ENCODE measurements at places on chromosomes 4 and X.

- H3K4me1 ChIP-seq = no peaks in the 10 kb centered on the region
- H3K27me3 ChIP-seq = no peaks in the 10 kb centered on the region
- no peak for DNase-seq
- H3K27ac ChIP-seq = no peak overlapping the region
Measured at GRCh38 chr4:136650541-136651277, 881.6 kb downstream of the PCDH18 start.

- H3K4me1 ChIP-seq = no peaks in the 10 kb centered on the region
- H3K27ac ChIP-seq = no peak overlapping the region
- DNase-seq = no peak
- H3K4me3 ChIP-seq = peak overlapping the region; percentile 22
- no peaks in the 10 kb centered on the region for H3K36me3 ChIP-seq
Measured at GRCh38 chr4:151031831-151032605, 16.9 kb upstream of the LRBA start.

DNA sequence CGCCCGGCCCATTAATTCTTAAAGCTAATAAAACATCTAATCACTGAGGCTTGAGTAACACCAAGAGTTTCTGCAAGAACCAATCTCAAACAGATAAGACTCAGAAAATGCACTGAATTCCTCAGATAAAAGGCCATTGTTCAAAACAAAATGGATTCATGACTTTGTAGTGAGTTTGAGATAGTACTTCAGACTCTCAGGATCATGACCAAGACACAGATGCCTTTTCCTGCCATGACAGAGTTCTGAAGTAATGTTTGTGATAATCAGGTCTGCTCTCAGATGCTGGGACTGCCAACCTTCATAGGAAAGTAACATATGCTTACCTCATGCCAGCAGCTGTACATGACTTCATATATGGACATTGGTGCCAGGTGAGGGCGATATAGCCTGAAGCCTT is 54.6 kb downstream of the NIPAL1 start:
- no peak overlapping the region for H3K4me3 ChIP-seq
- H3K4me1 ChIP-seq = no peaks in the 10 kb centered on the region
- no peak for DNase-seq

DNA sequence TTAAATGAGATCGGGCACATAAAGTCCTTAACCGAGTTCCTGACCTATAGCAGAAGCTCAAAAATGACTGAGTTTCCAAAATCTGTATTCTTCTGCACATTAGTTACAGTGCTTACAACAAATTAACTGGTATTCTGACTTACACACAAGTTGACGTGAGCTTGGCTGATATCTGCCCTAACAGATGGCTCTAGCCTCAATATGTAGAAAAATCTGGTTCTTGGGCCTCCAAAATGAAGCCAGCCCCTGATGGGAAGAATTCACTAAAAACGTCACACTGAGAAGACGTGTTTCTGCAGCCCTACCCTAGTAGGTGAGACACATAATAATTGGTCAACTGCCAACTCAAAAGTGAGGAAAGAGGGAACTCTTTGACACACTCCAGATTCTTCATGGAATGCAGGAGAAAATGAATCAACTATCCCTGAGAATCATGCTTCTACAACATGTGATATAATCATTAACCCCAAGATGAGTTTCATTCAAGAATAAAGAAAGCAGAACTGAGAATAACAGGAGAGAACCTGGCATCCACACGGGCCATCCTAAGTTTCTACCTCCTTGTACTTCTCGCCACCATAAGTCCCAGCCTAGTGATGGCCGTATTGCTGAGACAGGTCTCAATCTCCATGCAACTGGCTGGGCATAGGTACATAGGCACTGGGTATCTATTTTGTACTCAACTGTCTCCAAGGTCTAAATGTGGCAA is 8.2 kb downstream of the STX18 start:
- H3K36me3 ChIP-seq = no peaks in the 10 kb centered on the region
- H3K4me3 ChIP-seq = no peak overlapping the region
- H3K27ac ChIP-seq = no peak overlapping the region
- no peaks in the 10 kb centered on the region for H3K4me1 ChIP-seq
- DNase-seq = no peak

- H3K27ac ChIP-seq = no peak overlapping the region
- no peaks in the 10 kb centered on the region for H3K4me1 ChIP-seq
- no peaks in the 10 kb centered on the region for H3K27me3 ChIP-seq
Measured at GRCh38 chrX:22177950-22178515, 94.7 kb upstream of the CBLL2 start.

- H3K4me1 ChIP-seq = no peaks in the 10 kb centered on the region
- no peak for DNase-seq
- H3K4me3 ChIP-seq = no peak overlapping the region
- H3K27ac ChIP-seq = no peak overlapping the region
Measured at GRCh38 chr4:89158884-89159503, 47.7 kb downstream of the TIGD2 start.

- H3K4me3 ChIP-seq = no peak overlapping the region
- H3K27me3 ChIP-seq = no peaks in the 10 kb centered on the region
- H3K27ac ChIP-seq = no peak overlapping the region
- no peak for DNase-seq
Measured at GRCh38 chr4:104494185-104494584, 509 bp downstream of the CXXC4 start.

GRCh38 chr4:2265113-2266110 is 3.5 kb upstream of the MXD4 start:
- H3K27ac ChIP-seq = no peak overlapping the region
- no peak overlapping the region for H3K4me3 ChIP-seq
- no peaks in the 10 kb centered on the region for H3K36me3 ChIP-seq

DNA sequence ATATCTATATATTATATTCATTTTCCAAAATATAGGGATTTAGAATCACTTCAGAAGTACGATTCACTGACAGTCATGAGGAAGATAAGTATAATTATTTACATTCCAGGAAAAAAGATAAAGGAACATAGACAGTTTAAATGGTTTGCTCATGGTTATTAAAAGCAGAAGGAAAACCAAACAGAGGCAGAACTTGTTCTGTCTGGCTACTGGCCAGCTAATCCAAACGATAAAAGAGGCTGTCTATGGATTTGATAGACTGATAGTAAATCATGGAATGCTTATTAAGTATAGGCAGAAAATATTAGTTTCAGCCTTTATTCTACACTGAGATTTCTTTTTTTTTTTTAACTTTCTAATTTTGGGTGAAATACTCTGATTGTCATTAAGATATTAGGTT is 50.2 kb downstream of the RPGR start:
- H3K36me3 ChIP-seq = no peaks in the 10 kb centered on the region
- H3K27ac ChIP-seq = no peak overlapping the region
- H3K4me3 ChIP-seq = no peak overlapping the region
- no peaks in the 10 kb centered on the region for H3K4me1 ChIP-seq
- no peak for DNase-seq
- no peaks in the 10 kb centered on the region for H3K27me3 ChIP-seq

DNA sequence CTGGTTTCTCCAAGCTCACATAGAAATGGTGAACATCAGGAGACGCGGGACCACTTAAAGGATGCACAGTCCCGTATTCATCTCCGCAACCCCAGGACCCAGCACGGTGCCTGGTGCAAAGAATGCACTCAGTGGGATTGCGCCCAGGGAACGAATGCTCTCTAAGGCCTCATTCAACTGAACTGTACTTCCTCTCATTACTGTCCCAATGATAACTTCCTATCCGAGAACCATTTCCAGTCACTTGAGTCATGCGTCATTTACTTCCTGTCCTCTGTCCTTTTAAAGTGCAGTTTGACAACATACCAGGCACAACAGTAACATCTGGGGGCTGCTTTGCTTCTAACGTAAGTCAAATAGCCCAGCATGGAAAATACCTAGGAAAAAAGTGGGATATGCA is 75.7 kb downstream of the RBM47 start:
- H3K4me3 ChIP-seq = no peak overlapping the region
- no peak overlapping the region for H3K27ac ChIP-seq
- no peak for DNase-seq
- H3K36me3 ChIP-seq = no peaks in the 10 kb centered on the region
- no peaks in the 10 kb centered on the region for H3K27me3 ChIP-seq

GRCh38 chrX:100606753-100607152 is 22.0 kb downstream of the TNMD start:
- H3K4me1 ChIP-seq = no peaks in the 10 kb centered on the region
- no peaks in the 10 kb centered on the region for H3K36me3 ChIP-seq
- H3K27ac ChIP-seq = no peak overlapping the region
- no peak overlapping the region for H3K4me3 ChIP-seq
- DNase-seq = no peak
- no peaks in the 10 kb centered on the region for H3K27me3 ChIP-seq

- no peak overlapping the region for H3K4me3 ChIP-seq
- no peaks in the 10 kb centered on the region for H3K36me3 ChIP-seq
- DNase-seq = no peak
- no peak overlapping the region for H3K27ac ChIP-seq
Measured at GRCh38 chr4:123673971-123674370, 277.4 kb downstream of the SPRY1 start.

DNA sequence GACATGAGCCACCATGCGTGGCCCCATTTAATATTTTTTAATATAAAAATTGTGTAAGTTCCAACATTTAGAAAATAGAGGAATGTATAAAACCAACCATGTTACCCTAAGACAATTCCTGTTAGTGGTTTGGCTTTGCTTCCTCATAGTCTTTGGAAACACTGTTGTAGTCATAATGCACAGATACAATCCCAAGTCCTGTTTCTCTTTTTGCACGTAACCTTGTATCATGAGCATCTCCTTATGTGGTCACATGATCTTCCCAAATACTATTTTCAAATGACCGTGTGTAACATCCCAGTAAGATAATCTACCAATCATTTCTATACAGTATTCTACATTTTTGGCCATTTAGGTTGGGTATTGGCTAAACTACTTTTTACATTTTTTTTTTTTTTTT is 13.9 kb upstream of the RHOH start:
- H3K36me3 ChIP-seq = no peaks in the 10 kb centered on the region
- H3K27ac ChIP-seq = no peak overlapping the region
- no peaks in the 10 kb centered on the region for H3K27me3 ChIP-seq
- H3K4me1 ChIP-seq = peaks cover 3% of the 10 kb centered on the region
- H3K4me3 ChIP-seq = no peak overlapping the region

- no peak for DNase-seq
- H3K4me3 ChIP-seq = no peak overlapping the region
- no peaks in the 10 kb centered on the region for H3K27me3 ChIP-seq
Measured at GRCh38 chr4:77859256-77859655, 3.4 kb upstream of the MRPL1 start.

GRCh38 chr4:7855731-7856130 is 83.9 kb downstream of the AFAP1 start:
- H3K36me3 ChIP-seq = no peaks in the 10 kb centered on the region
- H3K27ac ChIP-seq = peak overlapping the region; percentile 87
- H3K27me3 ChIP-seq = no peaks in the 10 kb centered on the region
- no peak for DNase-seq
- H3K4me1 ChIP-seq = peaks cover 49% of the 10 kb centered on the region

- no peak overlapping the region for H3K4me3 ChIP-seq
- no peak overlapping the region for H3K27ac ChIP-seq
- H3K4me1 ChIP-seq = no peaks in the 10 kb centered on the region
- no peaks in the 10 kb centered on the region for H3K36me3 ChIP-seq
Measured at GRCh38 chr4:43014256-43014655, 121.7 kb downstream of the GRXCR1 start.

GRCh38 chr4:89072921-89073320 is 15.9 kb upstream of the FAM13A start:
- no peaks in the 10 kb centered on the region for H3K36me3 ChIP-seq
- no peaks in the 10 kb centered on the region for H3K27me3 ChIP-seq
- no peak for DNase-seq
- H3K4me1 ChIP-seq = no peaks in the 10 kb centered on the region
- H3K27ac ChIP-seq = no peak overlapping the region

- H3K36me3 ChIP-seq = no peaks in the 10 kb centered on the region
- no peaks in the 10 kb centered on the region for H3K4me1 ChIP-seq
- no peak for DNase-seq
- no peaks in the 10 kb centered on the region for H3K27me3 ChIP-seq
- H3K27ac ChIP-seq = no peak overlapping the region
Measured at GRCh38 chr4:17313194-17313593, 198.7 kb downstream of the QDPR start.

DNA sequence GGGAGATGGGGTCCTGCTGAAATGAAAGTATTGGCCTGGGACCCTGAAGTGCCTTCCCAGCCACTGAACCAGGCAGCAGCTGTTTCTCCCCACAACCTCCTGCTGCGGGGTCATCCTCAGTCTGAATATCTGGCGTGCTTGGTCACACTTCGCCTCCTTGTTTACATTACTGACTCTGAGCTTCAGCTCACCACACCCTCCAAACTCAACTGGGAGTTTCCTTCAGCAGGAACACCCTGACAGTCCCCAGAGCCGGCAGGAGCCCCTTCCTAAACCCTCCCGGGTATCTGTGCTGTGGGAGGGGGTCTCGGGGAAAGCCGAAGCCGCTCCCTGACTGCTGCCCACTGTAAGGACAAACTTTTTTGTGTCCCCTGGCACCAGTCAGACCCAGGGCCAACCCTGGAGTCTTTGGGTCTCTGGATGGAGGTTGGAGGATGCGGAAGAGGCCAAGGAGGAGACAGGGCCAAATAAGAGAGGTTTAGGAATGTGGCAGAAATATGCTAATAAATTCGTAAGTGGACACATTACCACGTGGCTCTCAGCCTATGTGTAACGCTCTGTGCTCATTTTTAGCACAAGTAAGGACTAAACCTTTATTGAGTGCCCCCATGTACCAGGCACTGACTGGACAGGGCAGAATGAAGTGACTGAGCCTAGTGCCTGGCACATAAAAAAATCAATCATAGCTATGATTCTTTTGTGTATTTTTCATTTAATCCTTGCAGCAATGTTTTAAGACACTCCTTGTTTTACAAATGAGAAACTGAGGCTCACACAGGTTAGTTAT is 20.7 kb downstream of the FHDC1 start:
- H3K27ac ChIP-seq = no peak overlapping the region
- no peaks in the 10 kb centered on the region for H3K27me3 ChIP-seq

GRCh38 chrX:42754115-42754514 is 23.8 kb downstream of the PPP1R2C start:
- H3K27ac ChIP-seq = no peak overlapping the region
- no peak for DNase-seq
- no peaks in the 10 kb centered on the region for H3K36me3 ChIP-seq
- H3K4me1 ChIP-seq = no peaks in the 10 kb centered on the region

DNA sequence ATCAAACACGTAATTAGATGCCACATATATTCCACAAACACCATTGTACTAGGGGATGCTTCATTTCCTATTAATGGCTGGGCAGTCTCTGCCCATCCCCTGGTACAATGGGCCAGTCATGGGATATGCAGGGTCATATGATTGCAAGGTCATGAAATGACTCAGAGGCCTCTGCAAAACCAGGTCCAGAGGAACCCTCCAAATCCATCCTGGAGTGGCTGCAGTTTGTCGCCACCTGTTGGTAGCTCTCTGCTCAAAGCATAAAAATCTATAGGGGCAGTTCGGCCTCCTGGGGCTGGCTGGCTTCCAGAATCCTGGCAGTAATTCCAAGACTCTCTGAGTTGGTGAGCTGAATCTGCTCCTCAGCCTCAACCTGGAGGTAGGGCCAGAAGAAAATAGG is 22.9 kb upstream of the PUDP start:
- DNase-seq = no peak
- H3K27me3 ChIP-seq = no peaks in the 10 kb centered on the region
- H3K27ac ChIP-seq = no peak overlapping the region

GRCh38 chr4:175824076-175824475 is 12.0 kb upstream of the GPM6A start:
- H3K36me3 ChIP-seq = no peaks in the 10 kb centered on the region
- no peak overlapping the region for H3K27ac ChIP-seq
- no peak overlapping the region for H3K4me3 ChIP-seq

- no peak overlapping the region for H3K27ac ChIP-seq
- no peaks in the 10 kb centered on the region for H3K27me3 ChIP-seq
- no peaks in the 10 kb centered on the region for H3K36me3 ChIP-seq
- no peaks in the 10 kb centered on the region for H3K4me1 ChIP-seq
- H3K4me3 ChIP-seq = no peak overlapping the region
- DNase-seq = no peak
Measured at GRCh38 chrX:148282504-148282903, 217.9 kb upstream of the AFF2 start.

All from effector memory CD4-positive, alpha-beta T cell (primary cell).